Vagina (tissue), 2 donors: ENCODE measurements at places on chromosomes 2 and 18.

- DNase-seq, result no peak
Measured at GRCh38 chr18:35139517-35139916, 98.3 kb downstream of the MAPRE2 start.

- DNase-seq, result no peak
Measured at GRCh38 chr2:227493524-227493923, 21.6 kb downstream of the AGFG1 start.

DNA sequence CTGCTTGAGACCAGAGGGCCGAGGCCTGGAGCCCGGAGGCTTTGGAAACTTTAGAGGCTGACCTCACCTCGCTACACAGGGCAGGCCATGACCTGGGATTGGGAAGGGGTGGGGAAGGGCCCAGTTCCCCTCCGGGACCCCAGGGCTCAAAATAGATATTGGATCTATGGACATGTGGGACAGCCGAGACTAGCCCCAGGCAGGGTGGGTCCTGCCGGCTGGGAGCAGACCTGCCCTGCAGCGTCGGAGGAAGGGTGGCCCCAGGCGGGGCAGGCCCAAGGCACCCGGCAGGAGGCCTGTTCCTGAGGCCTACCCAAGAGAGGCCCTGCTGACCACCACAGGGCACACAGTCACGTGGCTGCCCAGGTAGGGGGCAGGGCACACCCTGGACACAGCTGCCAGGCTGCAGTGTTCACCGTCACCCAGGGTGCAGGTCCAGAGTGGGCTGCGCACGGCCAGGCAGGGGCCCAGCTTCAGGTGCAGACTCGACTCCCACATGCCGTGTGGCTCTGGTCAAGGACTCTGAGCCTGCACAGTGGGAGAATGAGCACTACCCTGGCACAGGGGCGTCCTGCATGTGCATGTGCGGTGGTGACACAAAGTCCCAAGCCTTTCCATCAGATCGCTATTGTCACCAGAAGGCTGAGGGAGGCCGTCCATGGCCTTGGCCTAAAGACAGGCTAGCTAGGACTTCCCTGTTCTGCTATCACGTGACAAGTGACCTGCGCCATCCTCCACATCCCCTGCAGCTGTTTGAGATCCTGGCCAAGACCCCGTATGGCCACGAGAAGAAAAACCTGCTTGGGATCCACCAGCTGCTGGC lies 13.2 kb downstream of the ANO7 start:
- DNase-seq, result no peak

DNA sequence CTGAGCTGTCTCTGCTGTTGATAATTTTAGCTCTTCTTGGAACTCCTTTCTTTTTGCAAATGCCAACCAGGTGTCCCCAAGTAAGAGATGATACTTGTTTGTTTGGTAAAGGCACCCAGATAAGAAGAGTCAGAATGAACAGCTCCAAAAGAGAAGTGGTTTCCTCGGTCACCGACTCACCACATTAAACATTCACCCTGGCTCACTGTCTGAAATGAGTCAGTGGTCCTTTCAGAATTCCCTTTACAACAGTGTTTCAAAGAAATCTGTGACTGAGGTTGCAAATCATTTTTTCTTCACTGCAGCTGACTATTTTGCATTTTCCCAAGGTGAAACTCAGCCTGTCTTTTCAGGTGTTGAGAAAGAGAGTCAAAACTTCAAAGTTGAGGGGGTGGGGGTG lies 16.2 kb upstream of the CXCR4 start:
- no peak for DNase-seq

GRCh38 chr2:217609952-217610351 lies 392.8 kb downstream of the TNS1 start:
- no peak for DNase-seq

DNA sequence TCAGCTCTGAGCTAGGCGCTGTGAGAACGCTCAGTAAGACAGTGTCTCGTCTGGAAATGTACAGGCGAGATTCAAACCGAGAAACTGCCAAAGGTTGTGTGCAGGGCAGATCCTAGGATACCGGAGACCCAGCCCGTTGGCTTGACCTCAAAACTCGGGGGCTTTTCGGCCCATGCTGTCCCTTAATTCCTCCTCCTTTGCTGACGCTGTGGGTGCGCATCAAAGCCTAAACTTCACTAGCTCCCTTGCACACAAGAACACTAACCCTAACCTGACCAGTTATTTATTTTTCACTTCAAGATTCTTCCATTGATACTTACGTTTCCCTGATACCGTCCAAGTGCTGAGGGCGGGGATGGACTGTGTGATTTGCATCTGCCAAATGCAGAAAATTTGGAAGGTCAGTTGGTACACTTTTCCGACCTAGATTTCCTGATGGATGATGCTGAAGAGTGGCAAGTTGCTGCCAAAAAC lies 1.0 kb upstream of the AAK1 start:
- no peak for DNase-seq
